Amygdala (tissue), 56 donors: ENCODE measurements at places on chromosomes 4 and X.

DNA sequence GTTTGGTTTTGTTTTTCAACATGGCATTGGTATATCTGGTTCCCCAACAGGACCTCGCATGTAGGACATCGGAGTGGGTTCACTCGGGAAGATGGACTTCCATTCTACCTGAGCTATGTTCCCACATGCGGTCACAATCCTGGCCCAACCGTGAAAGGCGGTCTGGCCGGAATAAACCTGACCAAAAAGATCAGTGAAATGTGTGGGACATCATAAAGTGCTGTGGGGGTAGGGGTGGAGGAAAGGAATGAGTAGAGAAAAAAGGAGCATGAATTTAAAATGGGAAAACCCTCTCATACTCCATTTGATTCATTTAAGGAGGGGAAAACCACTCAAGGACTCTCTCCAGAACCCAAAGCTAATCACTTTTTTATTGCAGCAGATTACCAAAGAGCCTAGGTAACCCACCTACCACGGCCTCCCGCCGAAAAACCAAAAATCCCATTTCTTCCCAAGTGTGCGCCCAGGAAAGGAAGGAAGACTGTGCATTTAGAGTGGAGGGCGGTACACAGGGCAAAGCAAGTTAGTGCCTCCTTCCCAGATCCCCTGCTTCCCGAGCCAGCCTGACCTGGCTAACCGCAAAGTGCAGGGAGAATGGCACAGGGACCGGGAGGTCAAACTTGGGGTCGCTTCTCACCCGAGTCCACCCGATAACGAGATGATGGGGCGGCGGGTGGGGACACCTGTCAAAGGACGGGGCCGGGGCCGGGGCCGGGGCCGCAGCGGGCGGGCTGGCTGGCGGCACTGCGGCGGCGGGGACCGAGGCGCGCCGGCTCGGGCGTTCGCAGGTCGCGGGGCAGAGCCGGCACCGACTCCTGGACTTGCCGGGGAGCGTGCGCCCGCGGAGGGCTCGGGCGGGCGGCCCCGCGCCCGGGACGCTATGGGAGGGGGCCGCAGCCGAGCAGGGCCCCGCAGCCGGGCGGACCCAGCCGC lies 669 bp downstream of the TMEM150C start:
- DNase-seq = no peak

DNA sequence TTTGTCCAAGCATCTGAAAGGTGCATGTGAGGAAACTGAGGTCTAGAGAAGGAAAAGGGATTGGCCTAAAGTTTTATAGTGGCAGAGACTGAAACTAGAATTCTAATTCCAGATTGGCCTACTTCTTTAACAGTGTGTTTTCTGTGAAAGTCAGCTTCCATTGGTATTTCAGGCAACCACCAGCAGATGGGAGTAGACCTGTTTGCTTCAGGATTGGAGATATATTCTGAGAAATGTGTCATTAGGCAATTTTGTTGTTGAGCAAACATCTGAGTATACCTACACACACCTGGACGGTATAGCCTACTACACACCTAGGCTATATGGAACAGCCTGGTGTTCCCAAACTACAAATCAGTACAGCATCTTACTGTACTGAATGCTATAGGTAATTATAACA lies 207.3 kb upstream of the RADX start:
- no peak for DNase-seq

- DNase-seq = no peak
These were observed 68.8 kb upstream of the GRIA2 start for GRCh38 chr4:157151711-157152110.

DNA sequence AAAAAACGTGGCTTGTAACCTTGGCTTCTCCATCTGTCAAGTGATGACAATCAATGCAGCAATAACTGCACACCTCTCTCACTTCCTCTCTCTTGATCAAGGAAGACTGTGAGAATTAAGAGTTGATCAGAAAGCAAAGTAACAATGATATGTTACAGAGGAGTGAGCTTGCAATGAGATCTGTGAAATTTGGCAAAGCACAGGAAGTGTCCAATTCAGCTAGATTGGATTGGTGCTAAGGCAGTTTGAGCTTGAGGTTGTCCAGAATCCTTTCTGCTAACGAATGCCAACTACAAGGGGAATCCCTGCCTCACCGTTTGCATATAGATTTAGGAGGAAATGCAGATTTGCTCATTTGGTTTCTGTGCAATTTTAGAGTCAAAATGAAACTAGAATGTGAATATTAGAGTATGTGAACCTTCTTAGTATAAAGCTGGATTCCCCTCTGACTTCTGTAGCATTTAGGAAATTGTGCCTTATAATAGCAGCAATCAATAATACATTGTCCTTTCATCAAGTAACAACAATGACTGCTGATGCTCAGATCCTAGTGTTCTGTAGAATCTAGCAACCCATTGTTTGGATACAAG lies 346.4 kb downstream of the PTTG2 start:
- no peak for DNase-seq
